Activated naive CD4-positive, alpha-beta T cell treated with Interleukin-2 at 50 U/mL for 16 hours (primary cell): ENCODE measurements at places on chromosomes 3 and 15.

DNA sequence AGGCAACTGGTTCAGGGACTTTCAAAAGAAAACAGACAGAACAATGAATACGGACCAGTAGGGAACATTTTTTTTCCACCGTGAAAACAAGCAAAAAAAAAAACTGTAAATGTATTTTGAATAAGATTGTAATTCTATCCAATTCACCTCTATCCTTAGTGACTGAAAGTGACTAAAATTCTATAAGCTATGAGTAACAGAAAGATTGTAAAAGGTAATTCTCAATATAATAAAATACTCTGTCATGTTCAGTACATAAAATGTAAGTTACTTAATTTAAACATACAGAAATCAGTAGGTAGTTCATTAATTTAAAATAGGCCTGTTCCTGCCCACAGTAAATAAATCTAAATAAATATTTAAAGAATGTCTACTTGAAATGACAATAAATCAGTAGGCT, 368.2 kb upstream of the ARHGEF26 start:
- DNase-seq, result no peak

GRCh38 chr15:92306663-92307062, 87.0 kb upstream of the ST8SIA2 start:
- DNase-seq, result no peak

- DNase-seq, result no peak
Observed at GRCh38 chr3:78580681-78581080, 1187.1 kb downstream of the ROBO1 start.

DNA sequence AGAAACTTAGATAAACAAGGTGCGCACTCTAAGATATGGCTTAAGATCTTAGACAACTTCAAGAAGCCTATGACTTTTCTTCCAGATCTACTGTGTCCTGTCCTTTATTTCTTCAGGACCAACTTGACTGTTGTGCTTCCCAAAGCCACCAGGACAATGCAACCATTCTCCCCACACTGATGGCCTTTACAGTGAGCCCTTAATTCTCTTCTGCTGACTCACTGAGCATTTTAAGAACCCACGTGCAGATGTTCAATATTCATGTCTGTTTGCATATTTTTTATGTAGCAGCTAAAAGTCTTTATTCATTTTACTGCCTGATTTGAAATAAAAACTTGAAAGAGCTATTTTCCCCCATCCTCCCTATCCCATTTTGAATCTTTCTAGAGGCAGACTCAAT, 103.3 kb upstream of the SLC2A2 start:
- DNase-seq, result no peak

GRCh38 chr3:70849911-70850699, 537.7 kb upstream of the MDFIC2 start:
- no peak for DNase-seq

GRCh38 chr3:184381261-184382224, 1.7 kb downstream of the CHRD start:
- DNase-seq, result no peak

GRCh38 chr3:14521611-14522010, 18.5 kb downstream of the GRIP2 start:
- no peak for DNase-seq

GRCh38 chr3:191263850-191264249, 64.8 kb downstream of the OSTN start:
- no peak for DNase-seq
